ENCODE measurements at places on chromosomes 13 and 19. TPM values are rescaled to one million over a fixed set of nuclear protein-coding genes. Genes with fewer than 3 reads are reported as not detected.

- DNase-seq: no peak
Observed at GRCh38 chr13:84940798-84941197, 858.4 kb downstream of the SLITRK6 start.

The EGLN2 gene
- 178 TPM for total RNA-seq

The ZNF724 gene
- total RNA-seq: 10.0 TPM

DNA sequence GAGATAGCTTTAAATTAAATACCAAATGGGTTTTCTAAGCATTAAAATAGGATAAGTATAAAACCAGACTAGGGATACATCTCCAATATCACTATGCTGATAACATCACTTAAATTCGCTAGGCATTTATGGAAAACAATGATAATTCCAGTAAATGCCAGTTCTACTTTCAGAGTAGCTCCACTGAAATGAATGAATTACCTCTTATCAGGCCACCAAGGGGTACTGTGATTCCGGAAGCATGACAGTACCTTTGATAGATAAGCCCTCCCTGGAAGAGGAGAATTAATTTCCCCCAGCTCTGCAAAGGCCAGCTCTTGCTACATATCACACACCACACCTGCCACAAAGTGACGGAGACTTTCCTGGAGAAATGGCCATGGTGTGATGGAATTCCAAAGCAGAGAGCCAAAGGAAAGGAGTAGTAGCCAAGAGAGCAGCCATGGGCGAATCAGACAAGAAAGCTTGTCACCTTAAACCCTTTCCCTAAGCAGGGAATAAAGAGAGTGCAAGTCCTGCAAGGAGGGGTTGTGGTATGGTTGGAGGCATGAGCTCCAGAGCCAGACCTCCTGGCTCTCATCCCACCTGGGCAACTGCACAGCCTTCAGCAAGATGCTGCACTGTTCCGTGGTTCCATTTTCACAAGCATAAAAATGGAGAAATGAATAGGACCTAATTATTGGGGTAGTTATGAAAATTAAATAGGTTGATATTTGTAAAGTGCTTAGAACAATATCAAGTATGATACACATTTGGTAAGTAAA, 423.1 kb downstream of the FGF14 start:
- no peak for DNase-seq

The ANKRD24 gene
- total RNA-seq: 1.4 TPM

DNA sequence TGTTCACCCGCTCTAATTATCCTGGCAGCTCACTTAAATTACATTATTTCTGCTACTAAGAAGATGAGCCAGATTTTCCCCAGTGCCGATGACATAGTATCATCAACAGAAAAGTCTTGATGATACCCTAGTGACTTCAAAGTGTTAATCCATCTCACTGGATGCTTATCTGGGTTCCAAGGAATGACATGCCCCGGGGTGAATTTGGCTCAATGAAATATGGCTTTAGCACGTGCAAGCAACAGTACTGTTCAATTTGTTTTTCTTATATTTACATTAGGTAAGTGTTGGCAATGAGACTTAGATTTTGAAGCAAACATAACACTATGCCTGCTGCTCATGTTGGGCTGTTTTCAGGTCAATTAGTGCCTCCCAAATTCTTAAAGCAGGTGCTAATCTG, 548.2 kb upstream of the SLITRK1 start:
- no peak for DNase-seq

The NCAN gene
- not detected for total RNA-seq

DNA sequence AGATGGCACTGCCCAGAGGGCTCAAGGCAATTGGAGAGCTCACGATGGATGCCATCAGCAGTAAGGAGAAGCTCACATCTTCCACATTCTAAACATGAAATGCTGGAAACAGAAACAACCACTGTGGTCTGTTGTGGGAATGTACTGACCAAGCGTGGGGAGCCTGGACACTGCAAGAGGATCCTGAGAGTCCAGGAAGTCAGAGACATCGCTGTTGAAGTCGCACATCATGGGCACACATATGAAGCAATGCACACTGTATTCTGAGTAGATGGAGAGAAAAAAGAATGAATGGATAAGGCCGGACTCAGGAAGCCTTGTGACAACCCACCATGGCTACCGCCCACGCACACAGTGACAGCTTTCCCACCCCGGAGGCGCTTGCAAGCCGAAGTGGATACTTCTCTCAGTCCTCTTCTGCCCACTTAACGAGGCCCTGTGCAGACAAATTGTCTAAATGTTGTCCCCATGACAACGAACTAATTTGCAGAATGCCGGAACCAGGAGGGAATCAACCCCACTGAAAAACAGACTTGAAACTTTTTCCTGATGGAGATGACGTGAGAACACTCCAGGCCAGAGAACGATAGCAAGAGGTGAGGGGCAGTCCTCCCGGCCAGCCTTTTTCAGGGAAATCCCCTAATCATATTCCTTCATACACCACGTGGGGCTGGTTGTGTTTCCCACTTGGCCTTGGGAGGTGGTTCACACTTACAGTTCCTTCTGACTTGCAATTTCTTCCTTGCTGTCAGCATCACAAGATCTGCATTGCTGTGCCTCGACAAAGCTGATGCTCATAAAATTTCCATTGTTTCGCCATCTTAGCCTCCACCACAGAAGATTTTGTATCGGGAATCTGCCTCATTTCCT, 109.6 kb upstream of the SERP2 start:
- DNase-seq: no peak

- DNase-seq: no peak
Observed at GRCh38 chr13:113654175-113654560, 3.8 kb downstream of the ATP4B start.

The PSG3 gene
- total RNA-seq: not detected

DNA sequence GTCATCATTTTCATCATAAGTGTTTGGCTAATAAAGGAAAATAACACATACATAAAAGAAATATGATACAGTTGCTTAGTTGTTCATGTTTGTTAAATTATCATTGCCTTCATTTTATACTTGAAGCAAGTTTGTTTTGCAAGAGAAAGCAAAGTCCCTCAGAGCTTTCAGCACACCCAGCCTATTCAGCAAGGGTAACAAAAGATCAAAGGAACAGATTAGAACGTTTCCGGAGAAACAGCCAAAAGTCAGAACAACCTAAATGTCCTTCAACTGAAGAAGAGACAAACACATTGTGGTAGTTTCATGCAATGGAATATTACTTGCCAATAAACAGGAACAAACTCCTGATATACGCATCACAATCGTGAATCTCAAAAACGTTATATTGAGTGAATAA, 380.7 kb downstream of the MZT1 start:
- DNase-seq: no peak

DNA sequence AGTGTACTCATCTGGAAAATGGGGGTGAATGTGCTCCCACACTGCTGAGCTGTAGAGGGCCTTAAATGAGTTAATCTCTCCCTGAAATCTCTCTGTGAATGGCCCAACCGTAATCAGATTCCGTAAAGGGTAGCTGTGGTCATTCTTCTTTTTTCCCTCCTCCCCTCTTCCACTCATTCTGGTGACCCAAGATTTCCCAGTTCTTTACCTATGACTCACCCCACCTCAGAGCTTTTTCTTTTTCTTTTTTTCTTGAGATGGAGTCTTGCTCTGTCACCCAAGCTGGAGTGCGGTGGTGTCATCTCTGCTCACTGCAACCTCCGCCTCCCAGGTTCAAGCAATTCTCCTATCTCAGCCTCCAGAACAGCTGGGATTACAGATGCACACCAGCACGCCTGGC, 33.3 kb upstream of the MUC16 start:
- no peak for DNase-seq

- DNase-seq: no peak
Observed at GRCh38 chr13:81987159-81987558, 1646.2 kb upstream of the SPRY2 start.

- DNase-seq: no peak
Observed at GRCh38 chr13:26257049-26257448, 3.1 kb downstream of the CDK8 start.

GRCh38 chr13:105918842-105919741, 616.4 kb downstream of the EFNB2 start:
- DNase-seq: no peak

The CCDC124 gene
- total RNA-seq: 25.0 TPM

The ZNF230 gene
- total RNA-seq: 16.8 TPM

The DAND5 gene
- not detected for total RNA-seq

DNA sequence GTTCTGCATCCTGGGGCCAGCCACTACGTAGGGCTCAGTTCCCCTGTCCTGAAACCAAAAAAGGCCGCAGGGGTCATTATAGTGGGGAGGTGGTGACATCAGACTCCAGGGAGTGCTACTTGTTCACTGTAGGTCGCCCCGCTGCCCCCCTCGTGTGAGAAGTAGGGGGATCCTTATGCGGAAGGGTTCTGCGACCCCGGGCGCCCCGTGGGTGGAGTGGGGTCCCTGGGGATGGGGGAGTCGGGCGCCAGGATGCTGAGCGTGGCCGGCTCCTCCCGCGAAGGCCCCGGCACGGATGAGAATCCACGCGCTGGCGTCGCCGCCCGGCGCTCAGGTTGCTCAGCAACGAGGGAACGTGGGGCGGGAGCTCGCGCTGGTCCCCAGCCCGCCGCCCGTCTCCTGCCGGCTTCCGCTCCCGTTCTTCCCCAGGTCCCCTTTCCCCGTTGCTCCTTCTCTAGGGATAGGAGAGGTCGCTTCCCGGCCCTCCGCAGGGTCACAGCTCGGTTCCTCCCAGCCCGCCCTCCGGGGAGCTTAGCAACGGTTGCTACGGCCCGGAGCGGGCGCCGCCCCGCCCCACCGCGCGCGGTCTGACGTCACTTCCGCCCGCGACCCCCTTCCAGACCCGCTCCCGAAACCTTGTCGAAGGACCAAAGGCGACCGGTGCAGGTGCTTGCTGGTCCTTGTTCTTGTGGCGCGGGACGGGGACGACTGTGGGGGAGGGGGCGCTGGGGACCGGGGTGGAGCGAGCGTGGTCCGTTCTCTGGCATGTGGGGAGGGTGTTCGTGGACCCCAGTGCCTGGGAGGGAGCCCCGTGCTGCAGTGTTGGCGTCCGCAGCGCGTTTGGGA, at the start of gene NAT14:
Gene NAT14 (plus strand): TSS at position 596 of the 846 bp plus-strand sequence. CDS start 521 bp downstream, outside the sequence.
- DNase-seq: peak; percentile 89

The SPACA4 gene
- not detected for total RNA-seq

- no peak for DNase-seq
Observed at GRCh38 chr13:52638666-52639328, 3.4 kb upstream of the HNRNPA1L2 start.

The TMEM59L gene
- total RNA-seq: not detected

The CDC42EP5 gene
- not detected for total RNA-seq

Measured in B cell (primary cell).